ENCODE measurements at places on chromosomes 2 and 18.

- DNase-seq, result no peak
Measured at GRCh38 chr18:72261590-72261989, 282.6 kb downstream of the CBLN2 start.

DNA sequence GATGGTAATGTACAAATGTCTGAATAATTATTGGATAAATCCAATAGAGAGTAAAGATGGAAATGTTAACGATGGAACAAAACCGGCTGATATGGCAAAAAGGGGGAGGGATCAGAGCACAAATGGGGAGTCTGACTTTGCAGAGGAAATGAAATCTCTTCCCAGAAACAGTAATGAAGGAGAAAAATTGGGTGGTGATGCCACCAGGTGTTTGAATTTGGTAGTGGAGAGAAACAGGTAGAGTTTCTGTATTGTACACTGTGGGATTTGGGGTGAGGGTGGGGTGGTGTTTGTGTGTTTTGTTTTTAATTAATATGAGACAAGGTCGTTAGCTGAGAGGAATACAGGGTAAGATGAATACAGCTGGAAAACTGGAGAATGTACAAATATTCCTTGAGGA, 20.4 kb upstream of the XDH start:
- no peak for DNase-seq

DNA sequence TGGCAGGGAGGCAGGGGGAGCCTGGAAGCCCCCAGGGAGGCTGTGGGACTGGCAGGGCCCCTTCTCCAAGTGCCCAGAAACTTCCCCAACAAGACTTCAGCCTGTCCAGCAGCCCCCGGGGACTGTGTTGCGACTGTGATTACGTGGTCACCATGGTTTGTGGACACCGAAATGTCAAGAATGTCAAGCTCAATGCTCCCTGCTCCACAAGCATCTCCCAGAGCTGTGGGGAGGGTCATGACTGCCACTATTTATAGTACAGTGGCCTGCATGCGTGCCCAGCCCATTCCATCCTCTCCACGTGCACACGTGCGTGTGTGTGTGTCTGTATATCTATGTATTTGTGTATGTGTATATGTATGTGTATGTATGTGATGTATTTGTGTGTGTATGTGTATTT, 93.8 kb upstream of the MBOAT2 start:
- no peak for DNase-seq

DNA sequence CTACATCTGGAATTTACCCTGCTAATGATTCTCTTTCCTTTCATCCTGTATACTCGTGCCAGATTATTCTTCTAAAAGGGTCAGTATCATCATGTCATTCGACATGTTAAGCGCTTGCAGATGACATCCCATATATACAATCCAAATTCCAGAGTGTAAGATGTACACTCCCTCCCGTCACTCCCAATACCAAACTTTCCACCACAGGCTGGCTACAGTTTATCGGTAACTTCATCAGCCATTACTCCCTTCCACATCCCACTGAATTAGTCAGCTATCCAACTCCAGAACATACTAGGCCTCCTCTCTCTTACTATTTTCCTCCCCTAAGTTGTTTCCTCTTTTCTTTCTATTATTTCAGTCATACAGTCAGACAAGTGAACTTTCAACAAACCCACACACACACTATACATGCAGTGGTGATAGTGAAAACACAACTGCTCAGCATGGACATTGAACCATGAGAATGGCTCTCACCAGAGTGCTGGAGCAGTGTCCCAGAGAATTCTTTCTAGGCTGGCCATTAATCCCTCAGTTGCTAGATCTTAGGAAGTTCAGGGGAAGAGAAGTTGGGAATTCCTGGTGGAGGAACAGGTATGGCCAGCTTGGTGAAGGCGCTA, 10.6 kb upstream of the NMI start:
- no peak for DNase-seq

- no peak for DNase-seq
Measured at GRCh38 chr2:101327863-101328394, 19.4 kb upstream of the RNF149 start.

GRCh38 chr2:70133127-70133452, 45.8 kb downstream of the PCBP1 start:
- DNase-seq, result no peak

- no peak for DNase-seq
Measured at GRCh38 chr2:201859949-201860348, 53.6 kb downstream of the CDK15 start.

- no peak for DNase-seq
Measured at GRCh38 chr2:136024616-136025015, 39.2 kb upstream of the DARS1 start.

- DNase-seq, result no peak
Measured at GRCh38 chr2:40093021-40093675, 314.1 kb upstream of the THUMPD2 start.

- no peak for DNase-seq
Measured at GRCh38 chr2:119732601-119733164, 27.0 kb upstream of the PTPN4 start.
